ENCODE measurements at places on chromosomes 7 and 10.
A peak's percentile ranks its signal among the peaks of the same experiment; 100 is the strongest.

- DNase-seq = no peak
Observed at GRCh38 chr10:73167458-73167782, 388 bp downstream of the ECD start.

GRCh38 chr10:54622017-54622416 is 179.0 kb downstream of the PCDH15 start:
- no peak for DNase-seq

DNA sequence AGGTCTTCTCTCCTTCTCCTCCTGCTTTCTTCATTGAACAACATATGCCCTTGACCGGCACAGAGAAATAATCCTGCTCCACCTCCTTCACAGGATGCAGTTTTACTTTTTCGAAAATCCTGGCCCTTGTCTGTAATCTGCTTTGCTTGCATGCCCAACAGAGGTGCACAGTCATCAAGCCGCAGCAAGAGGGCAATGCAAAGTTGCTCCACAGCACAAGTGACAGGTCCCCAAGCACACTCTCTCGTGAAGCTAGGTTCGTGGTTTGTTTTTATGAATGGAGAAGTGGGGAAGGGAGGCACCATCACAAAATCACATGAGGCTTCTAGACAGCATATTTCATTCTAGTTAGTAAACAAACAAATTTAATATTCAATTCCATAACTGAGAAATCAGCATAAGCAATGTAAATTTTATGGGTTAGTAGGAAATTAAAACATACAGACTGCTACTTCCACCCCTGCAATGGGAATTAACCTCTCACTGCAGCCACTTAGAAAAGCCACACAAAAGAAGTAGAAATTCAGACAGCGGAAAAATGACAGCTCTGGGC is 178.8 kb downstream of the TPK1 start:
- DNase-seq = no peak

GRCh38 chr7:48009954-48010353 is 19.0 kb downstream of the SUN3 start:
- DNase-seq = no peak

DNA sequence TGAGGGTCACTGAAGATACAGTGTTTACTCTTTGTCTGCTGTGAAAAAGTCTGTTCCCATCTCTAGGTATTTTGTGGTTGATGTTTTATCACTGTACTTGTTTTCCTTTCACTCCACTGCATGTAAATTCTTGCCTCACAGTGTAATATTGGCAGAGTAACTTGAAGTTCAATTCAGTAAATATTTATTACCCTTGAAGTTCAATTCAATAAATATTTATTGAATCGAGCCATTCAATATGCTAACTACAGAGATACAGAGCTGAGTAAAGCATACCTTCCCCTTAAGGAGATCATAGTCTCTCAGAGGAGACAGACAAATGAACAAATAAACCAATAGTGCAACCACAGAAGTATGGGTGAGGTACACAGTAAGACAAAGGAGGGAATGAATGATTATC is 9.2 kb downstream of the NUDT13 start:
- no peak for DNase-seq

- DNase-seq = no peak
Observed at GRCh38 chr7:46170021-46170420, 248.9 kb upstream of the IGFBP3 start.

GRCh38 chr7:81831883-81832282 is 62.0 kb upstream of the HGF start:
- no peak for DNase-seq

DNA sequence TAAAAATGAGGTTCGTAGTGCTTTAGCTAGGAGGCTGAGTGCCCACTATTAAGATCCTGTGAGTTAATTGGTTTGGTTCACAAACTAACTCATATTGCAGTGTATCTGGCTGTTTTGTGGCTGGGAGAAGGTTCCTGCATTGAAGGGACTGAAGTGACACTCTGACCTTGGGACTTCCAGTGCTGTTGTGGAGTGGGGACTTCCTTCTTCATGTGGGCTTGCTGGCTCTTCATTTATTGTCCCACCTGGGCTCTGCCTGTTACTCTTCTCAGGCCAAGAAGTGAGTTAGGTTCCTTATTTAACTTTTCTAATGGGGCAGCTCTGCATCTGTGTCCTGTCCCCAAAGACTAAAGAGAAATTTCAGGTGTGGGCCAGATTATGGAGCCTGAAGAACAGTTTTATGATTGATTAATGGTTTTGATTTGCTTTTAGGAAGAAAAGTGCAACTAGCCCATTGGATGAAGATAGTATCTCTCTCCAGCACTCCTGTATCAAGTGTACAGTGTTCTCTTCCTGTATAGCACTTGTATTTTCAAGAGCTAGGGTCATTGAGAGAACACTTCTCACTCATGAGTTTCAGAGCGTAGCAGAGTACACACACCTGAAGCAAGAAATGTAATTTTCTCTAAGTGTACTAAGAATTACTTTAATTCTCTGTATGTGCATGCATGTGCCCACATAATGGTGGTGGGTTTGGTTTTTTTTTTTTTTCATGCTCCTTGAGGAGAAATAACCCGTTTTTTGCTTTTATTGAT is 54.8 kb downstream of the AUTS2 start:
- no peak for DNase-seq

DNA sequence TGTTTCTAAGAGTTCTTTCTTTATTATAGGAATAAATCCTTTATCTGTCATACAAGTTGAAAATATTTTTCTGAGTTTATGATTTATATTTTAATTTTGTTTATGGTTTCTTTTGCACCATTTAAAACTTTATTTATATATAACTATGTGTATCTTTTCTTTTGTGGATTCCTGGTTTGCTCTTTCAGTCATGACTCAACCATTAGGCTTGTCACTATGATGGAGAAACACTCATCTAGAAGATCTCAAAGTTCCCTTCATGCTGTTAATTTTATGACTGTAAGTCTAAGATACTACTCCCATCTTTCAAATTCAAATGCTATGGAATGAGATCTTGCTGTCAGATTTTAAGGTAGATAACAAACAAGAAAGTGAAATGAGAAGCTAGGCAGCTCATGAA is 199.5 kb downstream of the INHBA start:
- DNase-seq = no peak

DNA sequence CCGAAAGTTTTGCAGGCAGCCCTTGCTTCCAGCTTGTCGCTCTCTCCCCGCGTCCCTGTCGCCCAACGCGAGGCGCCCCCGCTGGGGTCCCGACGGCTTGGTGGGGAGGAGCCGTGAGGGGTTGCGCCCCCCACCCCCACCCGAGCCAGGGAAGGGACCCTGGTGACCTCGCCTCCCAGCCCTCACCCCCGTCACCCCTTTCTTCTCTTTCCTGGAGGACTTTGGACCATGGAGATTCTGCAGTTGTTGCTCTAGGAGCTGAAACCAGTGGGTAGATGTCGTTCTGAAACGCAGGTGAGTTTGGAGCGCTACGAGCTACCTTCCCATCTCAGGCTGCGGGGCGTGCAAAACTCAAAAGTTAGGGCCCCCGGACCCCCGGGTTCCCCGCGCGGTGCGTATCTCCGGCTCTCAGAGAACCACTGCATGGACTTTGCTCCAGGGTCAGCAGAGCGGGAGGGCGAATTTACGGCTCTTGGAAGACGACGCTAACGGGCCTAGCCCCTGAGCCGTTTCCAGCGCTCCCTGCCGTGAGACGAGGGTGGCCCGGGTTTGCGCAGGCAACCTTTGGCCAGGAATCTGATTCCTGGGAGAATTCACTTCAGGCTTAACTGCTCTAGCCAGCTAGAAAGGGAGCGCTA is 684 bp upstream of the ATXN7L1 start:
- DNase-seq = no peak

DNA sequence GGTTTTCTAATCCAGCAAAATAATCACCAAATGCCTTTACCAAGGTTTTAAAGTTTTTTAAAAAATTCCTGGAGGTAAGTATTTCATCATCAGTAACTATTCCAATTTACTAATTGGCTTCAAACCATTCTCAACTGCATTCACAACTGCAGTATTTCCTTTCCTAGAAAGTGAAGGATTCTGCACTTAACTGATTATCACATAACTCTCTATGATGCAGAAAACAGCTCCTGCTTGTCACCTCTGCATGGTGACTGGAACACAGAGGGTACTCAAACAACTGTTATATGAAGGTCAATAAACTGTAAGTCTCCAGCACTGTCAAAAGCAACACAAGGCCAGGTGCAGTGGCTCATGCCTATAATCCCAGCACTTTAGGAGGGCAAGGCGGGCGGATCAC is 42.6 kb downstream of the SRPK2 start:
- DNase-seq = no peak

DNA sequence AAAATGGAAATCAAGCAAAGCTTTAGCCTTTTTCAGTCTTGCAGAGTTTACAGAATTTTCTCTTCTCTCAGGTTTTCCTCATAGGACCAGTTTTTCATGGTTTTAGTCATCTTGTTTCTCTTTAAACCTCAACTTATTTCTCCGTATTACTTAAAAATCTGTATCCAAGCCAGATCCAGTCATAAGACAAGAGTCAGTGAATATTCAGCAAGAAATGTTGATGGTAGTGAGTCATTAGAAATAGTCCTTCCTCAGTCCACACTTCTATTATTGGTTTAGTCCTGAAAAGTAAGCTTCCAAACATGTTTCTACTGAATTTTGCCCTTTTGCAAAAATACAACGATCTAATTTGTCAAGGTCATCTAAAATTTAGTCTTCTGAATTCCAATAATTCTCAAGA is 107.0 kb downstream of the VIM start:
- DNase-seq = no peak

DNA sequence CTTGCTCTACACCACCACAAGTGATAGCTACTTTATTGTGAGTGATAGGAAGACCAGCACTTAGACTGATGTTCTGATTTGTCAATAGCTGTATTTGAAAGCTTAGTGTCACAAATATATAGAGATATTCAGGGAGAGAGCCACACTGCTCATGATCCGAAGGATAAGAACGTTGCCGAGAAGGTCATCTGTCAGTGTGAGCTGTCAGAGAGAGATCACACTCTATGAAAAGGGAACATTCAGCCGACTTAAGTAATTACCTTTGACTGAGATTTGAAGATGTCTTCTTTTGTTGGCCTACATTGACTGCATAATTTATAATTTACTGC is 322.6 kb downstream of the TFEC start:
- no peak for DNase-seq

GRCh38 chr7:125126376-125126775 is 196.8 kb upstream of the POT1 start:
- DNase-seq = no peak

- DNase-seq = no peak
Observed at GRCh38 chr7:92750946-92751345, 85.4 kb downstream of the CDK6 start.

- DNase-seq = no peak
Observed at GRCh38 chr10:48414778-48415177, 108.3 kb downstream of the MAPK8 start.

DNA sequence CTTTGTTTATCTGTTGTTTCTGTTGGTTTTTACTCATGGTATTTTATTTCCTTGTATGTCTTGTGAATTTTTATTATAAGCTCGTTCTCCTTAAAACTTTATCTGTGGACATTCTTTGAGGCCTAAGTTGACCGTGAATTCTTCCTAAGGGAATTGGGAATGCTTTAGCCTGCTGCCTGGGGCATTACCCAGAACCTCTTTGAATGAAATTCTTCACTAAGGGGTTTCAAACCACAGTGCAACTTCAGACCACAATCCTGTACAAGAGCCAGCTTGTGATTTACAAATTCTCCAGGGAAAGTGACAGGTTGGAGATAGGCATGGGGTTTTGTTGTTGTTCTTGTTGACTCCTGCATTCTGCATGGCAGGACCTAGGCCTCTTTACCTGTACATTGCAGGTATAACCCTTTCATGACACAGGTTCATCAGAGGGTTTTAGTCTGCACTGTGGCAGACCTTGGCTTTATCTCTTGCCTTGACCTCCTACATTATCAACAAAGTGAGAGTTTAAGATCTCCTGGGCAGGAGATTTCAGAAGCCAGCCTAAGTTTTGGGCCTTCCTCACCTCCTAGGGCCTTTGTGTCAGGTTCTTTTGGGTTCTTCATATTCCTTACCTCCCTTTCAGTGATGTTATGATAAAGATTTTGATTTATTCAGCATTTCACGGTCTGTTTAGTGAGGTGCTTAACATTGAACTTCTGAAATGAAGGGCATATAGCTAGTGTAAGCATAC is 70.2 kb downstream of the ABCC2 start:
- no peak for DNase-seq

DNA sequence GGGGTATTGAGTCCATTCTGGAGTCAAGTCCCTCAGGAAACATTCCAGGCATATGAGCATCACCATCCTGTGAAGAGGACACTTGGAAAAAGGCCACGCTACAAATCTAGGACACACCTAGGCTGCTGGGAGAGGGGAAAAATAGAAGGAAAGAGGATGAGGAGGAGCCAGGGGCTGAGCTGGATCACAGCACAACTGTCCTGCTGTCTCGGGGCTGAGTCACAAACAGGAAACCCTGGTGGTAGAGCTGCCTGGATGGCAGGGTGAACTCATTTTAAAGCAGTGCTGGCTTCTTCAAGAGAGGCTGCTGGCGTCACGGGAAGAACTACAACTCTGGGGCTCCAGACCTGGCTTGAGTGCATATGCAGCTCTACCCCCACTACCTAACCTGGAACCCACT is 151.5 kb downstream of the RNF216 start:
- DNase-seq = peak; percentile 87

- DNase-seq = no peak
Observed at GRCh38 chr7:104096683-104097082, 107.2 kb upstream of the RELN start.

GRCh38 chr7:13062631-13063030 is 375.2 kb downstream of the ARL4A start:
- DNase-seq = no peak

DNA sequence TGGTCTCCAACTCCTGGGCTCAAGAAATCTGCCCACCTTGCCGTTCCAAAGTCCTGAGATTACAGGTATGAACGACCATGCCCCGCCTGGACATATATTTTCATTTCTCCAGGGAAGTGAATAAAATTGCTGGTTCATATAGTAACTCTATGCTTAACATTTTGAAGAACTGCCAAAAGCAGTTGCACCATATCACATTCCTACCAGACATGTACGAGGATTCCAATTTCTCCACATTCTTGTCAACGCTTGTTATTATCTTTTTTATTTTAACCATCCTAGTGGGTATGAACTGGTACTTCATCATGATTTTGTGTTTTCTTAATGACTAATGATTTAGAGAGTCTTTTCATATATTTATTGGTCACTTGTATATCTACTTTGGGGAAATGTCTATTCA is 21.9 kb upstream of the CPN1 start:
- no peak for DNase-seq

GRCh38 chr7:1787241-1787640 is 117.2 kb downstream of the ELFN1 start:
- no peak for DNase-seq

- DNase-seq = no peak
Observed at GRCh38 chr7:70566671-70567070, 565.3 kb upstream of the GALNT17 start.

- DNase-seq = no peak
Observed at GRCh38 chr7:92647652-92648051, 57.5 kb upstream of the FAM133B start.

DNA sequence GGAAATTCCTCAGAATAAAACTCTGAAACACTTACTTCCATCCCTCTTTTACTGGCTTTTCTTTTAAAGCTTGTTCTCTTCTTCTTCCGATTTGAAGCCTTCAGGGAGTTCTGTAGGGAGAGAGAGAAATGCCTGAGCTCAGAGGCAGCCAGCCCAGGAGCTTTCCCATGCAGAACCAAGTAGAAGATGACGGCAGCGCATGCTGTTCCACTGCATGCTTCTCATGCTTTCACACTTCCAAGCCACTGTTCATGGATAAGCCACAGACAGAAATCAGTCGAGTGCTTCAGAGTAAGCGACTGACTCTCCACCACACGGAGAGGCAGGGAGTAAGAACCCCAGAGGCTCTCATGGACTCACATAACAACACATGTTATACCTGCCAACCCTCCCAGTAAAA is 237.3 kb downstream of the DGKI start:
- no peak for DNase-seq

GRCh38 chr10:99965700-99966099 is 44.0 kb downstream of the DNMBP start:
- DNase-seq = no peak

All from HS-5 (cell line).